ENCODE measurements at places on chromosomes 4 and X.

- DNase-seq, result no peak
These were observed 443.0 kb downstream of the GPM6A start for GRCh38 chr4:175369087-175369486.

GRCh38 chrX:129698150-129698549 lies 40.6 kb upstream of the XPNPEP2 start:
- DNase-seq, result no peak

GRCh38 chr4:91601401-91601800 lies 702.4 kb upstream of the GRID2 start:
- no peak for DNase-seq

- DNase-seq, result no peak
These were observed 57.2 kb upstream of the FAM9C start for GRCh38 chrX:13101441-13102139.

DNA sequence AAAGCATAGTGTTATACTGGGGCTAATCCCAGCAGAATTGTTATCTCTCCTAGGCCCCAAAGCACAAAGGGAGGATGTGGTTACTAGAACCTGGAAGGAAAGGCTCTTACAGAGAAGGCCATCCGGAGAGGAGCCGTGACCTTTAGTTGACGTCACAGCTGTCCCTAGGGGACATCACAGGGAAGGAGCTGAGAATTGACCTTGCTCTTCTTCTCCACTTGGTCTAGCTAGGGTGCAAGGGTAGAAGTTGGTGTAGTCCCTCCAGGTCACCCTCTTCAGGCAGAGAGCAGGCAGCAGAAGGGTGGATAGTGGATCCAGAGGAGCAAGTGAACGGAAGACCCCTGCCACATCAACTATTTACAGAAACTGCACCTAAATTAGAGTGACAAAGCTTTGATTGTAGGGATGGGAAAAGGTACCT lies 22.8 kb upstream of the FGF2 start:
- no peak for DNase-seq

- DNase-seq, result no peak
These were observed 377.3 kb downstream of the GASK1B start for GRCh38 chr4:157795495-157795894.

DNA sequence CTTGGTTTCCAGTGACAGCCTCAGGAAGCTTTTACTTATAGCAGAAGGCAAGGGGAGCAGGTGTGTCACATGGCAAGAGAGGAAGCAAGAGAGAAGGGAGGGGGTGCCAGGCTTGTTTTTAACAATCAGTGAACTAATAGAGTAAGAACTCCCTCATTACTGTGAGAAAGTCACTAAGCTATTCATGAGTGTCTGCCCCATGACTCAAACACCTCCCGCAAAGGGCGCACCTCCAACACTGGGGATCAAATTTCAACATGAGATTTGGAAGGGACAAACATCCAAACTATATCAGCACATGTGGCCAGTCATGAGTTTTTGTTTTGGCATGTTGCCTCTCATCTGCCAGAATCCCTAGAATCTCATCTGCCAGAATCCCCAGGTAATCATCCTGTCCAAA lies 183.5 kb upstream of the C1QTNF7 start:
- no peak for DNase-seq

DNA sequence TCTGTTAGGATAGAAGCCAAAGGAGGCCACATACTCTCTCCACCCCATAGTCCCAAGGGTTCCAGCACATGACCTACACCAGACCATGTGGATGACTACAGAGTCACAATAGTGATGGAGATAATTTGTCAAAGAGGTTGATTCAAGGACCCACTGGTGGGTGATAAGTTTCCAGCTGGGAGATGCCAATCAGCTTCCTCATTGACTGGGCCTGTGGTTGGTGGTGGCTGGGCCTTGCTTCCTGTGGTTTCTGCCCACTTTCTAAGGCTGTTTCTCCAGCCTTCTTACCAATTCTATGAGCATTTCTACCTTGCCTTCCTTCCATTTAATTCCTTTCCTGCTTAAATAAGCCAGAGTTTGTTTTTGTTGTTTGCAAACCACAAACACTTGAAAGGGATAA lies 95.5 kb upstream of the CPEB2 start:
- DNase-seq, result no peak

DNA sequence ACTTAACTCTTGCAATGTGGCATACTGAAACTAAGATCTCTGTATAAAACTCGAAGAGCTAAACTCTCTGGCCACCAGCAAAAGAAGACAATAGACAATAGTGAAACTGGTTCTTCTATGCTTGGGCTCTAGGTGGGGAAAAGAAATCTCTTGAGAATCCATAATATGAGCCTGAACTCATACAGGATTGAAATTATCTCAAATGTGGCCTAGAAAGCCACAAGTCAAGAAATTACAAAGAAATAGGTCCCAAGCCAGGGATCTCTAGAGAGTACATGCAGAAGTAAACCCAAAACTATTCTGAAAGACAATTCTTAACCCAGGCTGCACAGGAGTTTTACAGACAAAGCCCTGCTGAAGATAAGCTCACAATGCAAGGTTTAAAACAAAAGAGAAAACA lies 127.4 kb downstream of the ANAPC10 start:
- no peak for DNase-seq

DNA sequence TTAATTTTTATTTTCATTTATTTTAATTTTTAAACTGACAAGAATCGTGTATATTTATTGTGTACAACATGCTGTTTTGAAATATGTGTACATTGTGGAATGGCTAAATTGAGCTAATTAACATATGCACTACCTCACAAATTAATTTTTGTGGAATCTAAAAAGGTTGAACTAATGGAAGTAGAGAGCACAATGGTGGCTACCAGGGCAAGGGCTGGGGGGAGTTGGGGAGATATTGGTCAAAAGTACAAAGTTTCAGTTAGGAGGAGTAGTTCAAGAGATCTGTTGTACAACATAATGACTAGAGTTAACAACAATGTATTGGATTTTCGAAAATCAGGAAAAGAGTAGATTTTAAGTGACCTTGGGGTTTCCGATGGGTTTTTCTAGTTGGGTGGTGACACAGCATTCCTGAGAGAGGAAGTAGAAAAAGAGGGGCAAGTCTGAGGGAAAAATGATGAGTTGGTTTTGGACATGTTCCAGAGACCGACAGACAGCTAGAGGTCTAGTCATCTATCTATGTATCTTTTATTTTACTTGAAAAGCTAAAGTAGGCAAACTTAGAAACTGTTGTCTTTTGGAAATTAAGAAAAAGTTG lies 23.2 kb downstream of the APOO start:
- DNase-seq, result no peak

- DNase-seq, result no peak
These were observed 53.8 kb upstream of the HGFAC start for GRCh38 chr4:3387943-3388361.

DNA sequence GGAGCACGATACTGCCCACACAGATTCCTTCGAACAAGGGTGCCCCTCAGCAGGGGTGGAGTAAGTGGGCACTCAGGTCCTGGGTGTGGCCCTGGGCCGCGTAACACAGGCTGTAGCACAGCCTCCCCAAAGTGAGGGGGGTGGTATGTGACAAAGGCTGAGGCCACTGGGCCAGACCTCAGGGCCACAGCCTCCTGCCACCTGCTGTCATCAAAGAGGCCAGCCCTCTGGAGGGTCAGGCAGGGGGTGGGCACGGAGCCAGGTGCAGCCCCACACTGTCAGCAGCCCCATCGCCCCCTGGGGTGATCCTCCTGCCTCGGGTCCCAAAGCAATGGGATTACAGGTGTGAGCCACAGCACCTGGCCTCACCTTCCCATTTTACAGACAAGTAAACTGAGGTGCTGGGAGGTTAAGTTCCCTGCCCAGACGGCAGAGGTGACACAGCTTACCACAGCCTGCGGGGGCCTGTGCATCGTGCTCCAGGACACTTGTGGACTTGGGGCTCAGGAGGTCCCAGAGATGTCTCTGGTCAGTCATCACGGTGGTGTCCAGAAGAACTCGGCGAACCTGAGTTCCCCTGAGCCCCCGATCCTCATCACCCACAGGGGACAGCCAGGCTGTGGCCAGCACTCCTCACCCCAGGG lies 27.5 kb upstream of the MXD4 start:
- no peak for DNase-seq

All from NCI-H1930 (cell line).